ENCODE measurements at places on chromosomes 5 and 9.
A peak's percentile ranks its signal among the peaks of the same experiment; 100 is the strongest.

DNA sequence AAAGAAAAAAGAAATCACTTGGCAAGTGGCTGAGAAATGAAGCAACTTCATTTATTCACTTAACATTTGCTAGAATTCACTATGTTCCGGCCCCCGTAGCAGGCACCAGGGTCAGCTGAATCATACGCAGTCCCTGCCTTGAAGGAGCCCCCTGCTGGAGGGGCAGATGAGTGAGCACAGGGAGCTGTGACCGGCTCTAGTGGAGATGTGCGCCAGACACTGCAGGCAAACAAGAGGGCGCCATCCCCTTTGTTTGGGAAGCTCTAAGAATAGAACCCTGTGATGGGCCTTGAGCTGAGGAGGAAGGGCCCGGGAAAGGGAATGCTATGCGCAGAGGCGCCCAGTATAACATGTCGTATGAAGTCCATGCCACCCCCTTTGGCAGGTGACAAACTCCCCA lies 20.2 kb upstream of the RPL26L1 start:
- DNase-seq = peak; percentile 75

DNA sequence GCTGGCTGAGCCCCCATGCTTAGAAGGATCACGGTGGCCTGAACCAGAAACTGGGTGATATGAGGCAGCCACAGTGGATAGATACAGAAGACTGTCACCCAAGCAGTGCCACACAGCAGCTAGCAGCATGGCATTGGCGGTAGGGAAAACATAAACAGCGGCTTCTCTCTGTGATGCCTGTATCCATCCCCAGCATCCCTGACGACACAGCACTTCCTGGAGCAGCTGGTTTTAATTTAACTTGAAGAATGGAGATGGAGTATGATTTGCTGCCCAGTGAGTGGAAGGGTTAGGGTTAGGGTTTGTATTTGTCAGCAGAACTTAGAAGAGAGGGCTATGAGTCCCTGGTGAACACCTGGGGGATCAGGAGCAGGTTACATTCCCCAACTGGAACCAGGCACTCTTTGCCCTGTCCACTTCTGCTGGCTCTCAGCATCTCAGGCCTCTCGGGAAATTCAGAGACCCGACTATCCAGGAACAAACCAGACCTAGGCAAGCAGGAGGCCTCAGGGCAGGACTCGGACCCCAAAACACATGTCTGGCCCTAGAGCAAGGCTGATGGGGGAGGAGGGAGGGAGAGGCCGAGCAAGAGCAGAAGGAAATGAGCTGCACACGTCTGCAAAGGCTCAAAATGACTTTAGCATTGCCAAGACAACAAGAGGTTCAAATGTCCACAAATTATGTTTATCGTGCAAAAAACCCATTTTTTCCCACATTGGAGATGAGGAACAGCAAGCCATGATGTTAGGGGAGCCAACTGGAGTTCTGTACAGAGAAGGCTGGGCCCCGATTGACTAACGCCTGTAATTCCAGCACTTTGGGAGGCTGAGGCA lies 6.5 kb upstream of the GGTA1 start:
- no peak for DNase-seq

DNA sequence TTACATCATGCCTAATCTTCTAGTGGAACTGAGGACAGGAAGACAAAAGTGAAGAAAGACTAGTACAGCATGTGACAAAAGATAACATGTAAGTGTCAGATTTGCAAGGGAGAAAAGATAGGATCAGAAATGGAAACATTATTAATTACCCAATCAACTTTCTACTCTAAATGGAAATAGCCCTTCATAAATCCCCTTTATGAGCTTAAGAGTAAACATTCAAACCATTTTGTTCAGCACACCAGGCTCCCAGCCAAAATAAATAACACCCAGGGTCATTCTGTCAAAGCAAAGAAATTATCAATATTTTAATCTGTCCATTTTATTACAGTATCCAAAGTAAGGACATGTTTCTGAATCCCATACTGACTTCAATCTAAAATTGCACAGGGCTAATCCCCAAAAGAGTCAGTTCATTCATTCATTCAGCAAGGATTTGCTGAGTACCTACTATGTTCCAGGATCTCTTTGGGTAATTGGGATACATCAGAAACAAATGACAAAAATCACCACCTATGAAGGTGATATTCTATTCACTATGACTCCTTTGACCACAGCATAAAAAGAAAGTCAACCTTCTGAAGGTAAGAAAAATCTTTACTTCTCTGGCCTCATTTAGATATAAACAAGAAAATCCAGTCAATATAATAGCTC lies 5.3 kb downstream of the PRELID2 start:
- DNase-seq = no peak

DNA sequence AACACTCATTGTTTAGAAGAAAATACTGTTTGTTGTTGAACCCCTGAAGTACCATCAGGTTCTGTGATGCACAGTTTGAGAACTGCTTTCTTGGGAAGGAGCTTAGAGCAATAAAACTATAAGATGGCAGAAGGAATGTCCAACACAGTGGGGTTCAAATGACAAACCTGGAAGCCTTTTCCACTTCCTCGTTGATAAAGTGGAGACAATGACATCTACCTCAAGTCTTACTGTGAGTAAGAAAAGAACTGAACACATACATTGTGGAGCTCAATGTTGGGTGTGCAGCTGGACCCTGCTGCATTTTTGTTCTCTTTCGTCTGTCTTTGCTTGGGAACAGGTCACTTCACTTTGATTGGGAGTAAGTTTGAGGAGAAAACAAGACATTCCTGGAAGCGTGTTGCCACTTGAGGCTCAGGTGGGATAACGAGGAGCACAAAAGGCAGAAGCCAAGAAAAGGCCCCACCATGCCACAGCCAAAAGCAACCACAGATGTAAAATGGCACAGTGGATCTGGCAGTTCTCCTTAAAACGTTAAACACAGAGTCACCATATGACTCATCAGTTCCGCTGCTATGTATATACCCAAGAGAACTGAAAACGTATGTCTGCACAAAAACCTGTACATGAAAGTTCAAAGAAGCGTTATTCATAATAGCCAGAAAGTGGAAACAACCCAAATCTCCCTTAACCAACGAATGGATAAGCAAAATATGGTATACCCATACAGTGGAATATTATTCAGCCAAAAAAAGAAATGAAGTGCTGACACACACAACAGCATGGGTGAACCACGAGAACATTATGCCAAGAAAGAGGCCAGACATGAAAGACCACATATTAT lies 42.9 kb upstream of the SUB1 start:
- DNase-seq = peak; percentile 39

GRCh38 chr5:108078345-108078744 lies 303.6 kb downstream of the FBXL17 start:
- DNase-seq = no peak

DNA sequence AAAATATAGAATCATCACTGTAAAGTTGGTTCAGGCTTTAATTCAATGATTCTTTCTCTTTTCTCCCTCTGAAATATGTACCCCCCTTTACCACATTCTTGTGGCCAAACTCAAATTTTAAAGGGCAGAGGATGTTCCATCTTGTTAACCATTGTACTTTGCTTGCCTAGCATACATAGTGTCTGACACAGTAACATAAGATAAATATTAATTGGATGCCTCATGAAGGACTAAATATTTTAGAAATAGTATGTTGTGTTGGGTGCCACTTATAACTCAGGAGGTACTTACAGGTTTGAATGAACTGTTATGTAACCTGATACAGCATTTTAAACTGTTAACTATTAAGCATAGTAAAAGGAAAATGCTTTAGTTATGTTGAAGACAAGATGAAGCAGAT lies 71.5 kb downstream of the NIPBL start:
- no peak for DNase-seq

GRCh38 chr9:14346231-14346791 lies 32.4 kb upstream of the NFIB start:
- DNase-seq = no peak

DNA sequence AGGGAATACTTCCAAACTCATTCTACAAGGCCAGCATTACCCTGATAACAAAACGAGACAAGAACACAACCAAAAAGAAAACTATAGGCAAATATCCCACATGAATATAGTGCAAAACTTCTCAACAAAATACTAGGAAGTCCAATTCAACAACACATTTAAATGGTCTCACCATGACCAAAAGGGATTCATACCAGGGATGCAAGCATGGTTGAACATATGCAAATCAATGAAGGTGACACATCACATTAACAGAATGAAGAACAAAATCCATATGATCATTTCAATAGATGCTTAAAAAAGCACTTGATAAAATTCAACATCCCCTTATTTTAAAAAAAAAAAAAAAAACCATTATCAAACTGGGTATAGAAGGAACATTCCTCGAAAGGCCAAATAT lies 186.0 kb downstream of the DTWD2 start:
- DNase-seq = no peak

GRCh38 chr5:58491216-58491892 lies at the start of gene GAPT:
Gene GAPT, plus strand, starts transcription at chr5:58491435. Its CDS starts 3,102 bp downstream, at chr5:58494537.
- DNase-seq = peak; percentile 92

DNA sequence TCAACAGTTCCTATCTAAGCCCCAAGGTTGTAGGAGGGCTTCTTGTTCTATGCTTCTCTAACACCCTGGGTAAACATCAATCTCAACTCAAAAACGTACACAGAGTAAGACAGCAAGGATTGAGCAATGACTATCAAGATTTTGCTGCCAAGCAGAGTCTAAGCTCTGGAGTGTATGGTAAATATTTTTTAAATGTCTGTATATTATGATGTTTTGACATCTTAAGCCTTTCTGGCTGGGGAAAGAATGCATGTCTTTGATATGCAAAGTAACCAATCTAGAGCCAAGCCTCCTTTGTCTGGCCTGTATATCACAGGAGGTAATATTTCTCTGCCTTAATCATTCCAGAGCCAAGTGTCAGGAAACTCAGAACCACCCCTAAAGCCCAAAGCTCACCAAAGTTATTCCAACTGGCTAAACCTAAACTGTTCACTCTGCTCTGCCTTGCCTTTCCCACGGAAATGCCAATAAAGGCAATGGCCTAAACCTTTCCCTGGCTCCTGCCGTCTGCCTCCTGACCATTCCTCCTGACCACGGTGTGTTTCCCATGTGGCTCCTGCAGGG lies 45.2 kb downstream of the YIPF5 start:
- no peak for DNase-seq

- DNase-seq = no peak
Observed at GRCh38 chr9:90640361-90640760, 2.3 kb downstream of the DIRAS2 start.

- DNase-seq = peak; percentile 66
Observed at GRCh38 chr5:147223948-147224791, 10.7 kb upstream of the STK32A start.

GRCh38 chr5:128083811-128084227 lies 253 bp downstream of the SLC12A2 start:
- no peak for DNase-seq

- DNase-seq = no peak
Observed at GRCh38 chr5:169805937-169806700, 169.0 kb downstream of the DOCK2 start.

- DNase-seq = peak; percentile 79
Observed at GRCh38 chr9:76615177-76615603, 149.0 kb upstream of the PCA3 start.

DNA sequence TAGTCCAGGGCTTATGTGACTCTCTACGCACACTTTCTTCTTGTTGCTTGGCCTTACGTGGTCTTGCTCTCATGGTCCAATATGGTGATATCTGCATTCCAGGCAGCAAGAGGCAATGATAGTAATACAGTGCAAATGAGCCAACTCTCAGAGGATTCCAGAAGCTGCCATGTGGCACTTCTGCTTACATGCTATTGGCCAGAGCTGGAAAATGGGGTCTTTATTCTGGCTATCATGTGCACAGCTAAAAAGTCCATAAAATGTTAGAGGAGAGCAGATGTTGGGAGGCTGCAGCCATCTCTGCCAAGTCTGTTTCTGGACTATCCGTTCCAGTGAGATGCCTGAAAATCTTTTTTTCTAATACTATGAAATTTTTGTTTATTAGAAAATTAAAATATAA lies 2.9 kb upstream of the SEPTIN8 start:
- DNase-seq = no peak

- peak; percentile 1 for DNase-seq
Observed at GRCh38 chr9:30796764-30797163, 1587.7 kb upstream of the ACO1 start.

DNA sequence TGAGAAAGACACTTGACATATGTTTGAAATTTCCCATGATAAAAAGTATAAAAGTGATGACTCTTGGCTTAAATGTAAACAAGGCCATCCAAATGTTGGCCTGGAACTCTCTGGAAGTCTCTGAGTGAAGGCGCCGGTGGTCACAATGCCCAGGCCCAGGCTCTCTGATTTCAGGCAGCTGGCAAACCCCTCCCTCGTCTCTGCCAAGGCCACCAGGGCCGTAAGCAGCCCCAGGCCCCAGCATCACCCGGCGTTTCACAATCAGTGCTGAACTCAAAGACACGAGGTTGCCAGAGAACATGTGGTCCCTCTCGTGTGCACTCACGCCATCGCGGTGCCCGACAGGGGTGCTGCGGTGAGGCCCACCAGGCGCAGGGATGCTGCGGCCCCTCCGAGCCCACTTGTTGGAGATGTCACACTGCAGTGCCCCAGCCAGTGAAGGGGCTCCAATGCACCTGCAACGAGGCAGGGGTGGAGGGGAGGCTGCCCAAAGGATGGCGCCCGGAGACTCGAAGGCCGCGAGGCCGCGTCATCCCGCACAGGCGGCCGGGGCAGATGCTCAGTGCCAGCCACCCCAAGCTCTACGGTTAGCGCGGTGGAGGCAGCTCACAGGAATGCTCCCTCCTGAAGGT lies 15.0 kb downstream of the LPCAT1 start:
- DNase-seq = no peak

- peak; percentile 63 for DNase-seq
Observed at GRCh38 chr5:135392256-135392655, 6.8 kb downstream of the MACROH2A1 start.

DNA sequence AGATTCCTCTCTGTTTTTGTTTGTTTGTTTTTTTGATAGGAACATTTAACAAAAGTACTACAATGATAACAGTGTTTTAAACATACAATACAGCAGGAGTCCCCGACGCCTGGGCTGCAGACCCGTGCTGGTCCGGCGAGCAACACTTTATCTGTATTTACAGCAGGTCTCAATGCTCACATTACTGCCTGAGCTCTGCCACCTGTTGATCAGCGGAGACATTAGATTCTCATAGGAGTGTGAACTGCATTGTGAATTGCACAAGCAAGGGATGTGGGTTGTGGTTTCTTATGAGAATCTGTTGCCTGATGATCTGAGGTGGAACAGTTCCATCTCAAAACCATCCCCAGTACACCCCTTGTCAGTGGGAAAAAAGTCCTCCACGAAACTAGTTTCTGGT lies 1068.5 kb upstream of the CDH10 start:
- peak; percentile 73 for DNase-seq

- DNase-seq = no peak
Observed at GRCh38 chr9:113483676-113484257, 20.2 kb downstream of the RGS3 start.

DNA sequence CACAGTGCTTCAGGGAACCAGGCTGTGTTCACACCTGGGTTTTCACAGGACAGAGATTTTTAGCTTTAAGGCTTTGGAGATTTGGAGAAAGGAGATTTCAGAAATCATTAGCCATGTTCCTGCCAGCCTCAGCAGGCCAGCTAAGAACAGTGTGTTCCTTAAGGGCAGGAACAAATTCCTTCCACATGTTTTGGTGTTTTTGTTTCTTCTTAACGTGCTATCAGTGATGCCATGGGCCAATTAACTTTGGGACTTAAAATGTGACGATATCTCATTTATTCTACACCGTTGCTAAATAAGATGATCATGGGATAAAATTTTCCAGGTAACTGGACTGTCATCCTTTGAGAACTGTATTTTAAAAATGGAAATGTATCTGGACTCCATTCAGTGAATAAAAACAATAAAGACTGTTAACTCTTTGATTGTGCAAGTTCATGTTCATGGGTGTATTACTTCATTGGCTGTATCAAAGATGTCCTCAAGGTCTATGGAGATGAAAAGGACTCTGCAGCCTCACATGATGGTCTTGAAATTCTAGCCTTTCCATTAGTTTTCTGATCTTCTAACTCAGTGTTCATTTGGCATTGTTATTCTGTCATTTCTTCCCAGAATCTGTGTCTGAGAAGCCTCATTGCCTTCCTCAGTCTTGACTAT lies 72.3 kb downstream of the ZNF366 start:
- no peak for DNase-seq
